ENCODE measurements at places on chromosomes 5 and 9.

GRCh38 chr5:102547141-102548035 lies 48.6 kb upstream of the SLCO6A1 start:
- DNase-seq: no peak

DNA sequence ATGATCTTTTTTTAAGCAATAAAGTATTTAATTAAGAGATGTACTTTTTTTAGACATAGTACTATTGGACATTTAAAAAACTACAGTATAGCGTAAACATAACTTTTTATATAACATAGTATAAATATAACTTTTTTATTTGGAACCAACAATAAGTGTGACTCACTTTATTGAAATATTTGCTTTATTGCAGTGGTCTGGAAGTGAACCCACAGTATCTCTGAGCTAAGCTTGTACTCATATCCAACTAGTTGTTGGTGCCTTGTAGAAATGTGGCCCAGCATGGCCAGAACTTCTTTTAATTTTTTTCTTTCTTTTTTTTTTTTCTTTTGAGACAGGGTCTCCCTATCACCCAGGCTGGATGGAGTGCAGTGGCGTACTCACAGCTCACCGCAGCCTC lies 61.5 kb upstream of the GALNT10 start:
- DNase-seq: no peak

DNA sequence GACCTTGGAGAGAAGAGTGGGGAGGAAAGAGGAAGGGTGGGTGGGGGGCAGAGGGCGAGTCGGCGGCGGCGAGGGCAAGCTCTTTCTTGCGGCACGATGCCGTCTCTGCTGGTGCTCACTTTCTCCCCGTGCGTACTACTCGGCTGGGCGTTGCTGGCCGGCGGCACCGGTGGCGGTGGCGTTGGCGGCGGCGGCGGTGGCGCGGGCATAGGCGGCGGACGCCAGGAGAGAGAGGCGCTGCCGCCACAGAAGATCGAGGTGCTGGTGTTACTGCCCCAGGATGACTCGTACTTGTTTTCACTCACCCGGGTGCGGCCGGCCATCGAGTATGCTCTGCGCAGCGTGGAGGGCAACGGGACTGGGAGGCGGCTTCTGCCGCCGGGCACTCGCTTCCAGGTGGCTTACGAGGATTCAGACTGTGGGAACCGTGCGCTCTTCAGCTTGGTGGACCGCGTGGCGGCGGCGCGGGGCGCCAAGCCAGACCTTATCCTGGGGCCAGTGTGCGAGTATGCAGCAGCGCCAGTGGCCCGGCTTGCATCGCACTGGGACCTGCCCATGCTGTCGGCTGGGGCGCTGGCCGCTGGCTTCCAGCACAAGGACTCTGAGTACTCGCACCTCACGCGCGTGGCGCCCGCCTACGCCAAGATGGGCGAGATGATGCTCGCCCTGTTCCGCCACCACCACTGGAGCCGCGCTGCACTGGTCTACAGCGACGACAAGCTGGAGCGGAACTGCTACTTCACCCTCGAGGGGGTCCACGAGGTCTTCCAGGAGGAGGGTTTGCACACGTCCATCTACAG lies 760 bp downstream of the NPR3 start:
- no peak for DNase-seq

GRCh38 chr5:25334350-25334749 lies 689.6 kb upstream of the CDH10 start:
- no peak for DNase-seq

GRCh38 chr5:149175346-149176105 lies 34.2 kb downstream of the ABLIM3 start:
- no peak for DNase-seq

DNA sequence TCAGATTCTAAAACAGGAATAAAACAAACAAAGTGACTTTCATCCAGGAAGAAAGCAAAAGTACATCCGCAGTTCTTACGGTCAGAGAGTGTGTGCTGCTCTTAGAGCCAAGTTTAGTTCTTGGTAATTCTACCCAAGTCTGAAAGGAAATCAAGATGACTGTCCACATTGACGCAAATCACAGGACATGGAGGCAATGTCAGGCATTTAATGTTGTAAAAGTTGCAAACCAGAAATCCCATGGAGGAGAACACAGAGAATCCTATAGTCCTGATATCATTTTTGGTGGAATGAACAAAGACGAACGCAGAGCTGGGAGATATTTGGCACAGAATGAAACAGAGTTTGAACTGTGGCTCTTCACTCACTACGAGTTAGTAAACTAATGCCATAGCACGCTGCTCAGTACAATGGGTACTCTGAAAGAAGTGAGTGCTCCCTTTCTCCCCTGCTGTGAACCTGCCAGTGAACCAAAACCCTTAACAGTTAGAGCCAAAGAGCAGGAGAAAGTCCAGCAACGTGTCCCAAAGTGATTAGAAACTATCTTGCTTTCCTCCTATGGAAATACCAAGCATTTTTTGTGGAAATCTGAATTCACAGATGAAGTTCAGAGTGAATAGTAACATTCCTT lies 74.3 kb downstream of the MUSK start:
- no peak for DNase-seq

- DNase-seq: no peak
Observed at GRCh38 chr9:16361939-16362338, 508.5 kb downstream of the BNC2 start.

- no peak for DNase-seq
Observed at GRCh38 chr5:80070338-80071056, 35.3 kb downstream of the THBS4 start.

GRCh38 chr5:1497795-1498622 lies 25.8 kb downstream of the LPCAT1 start:
- no peak for DNase-seq

GRCh38 chr9:33472881-33473615 lies 676 bp downstream of the NOL6 start:
- no peak for DNase-seq

DNA sequence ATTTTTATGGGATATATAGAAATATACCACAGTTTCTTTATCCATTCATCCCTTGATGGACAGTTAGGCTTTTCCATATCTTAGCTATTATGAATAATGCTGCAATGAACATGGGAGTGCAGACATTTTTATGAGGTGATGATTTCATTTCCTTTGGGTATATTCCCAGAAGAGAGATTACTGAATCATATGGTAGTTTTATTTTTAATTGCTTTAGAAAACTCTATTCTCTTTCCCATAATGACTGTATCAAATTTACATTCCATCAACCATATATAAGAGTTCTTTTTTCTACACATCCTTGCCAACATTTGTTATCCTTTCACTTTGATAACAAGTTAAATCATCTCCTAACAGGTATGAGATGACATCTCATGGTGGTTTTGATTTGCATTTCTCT lies 821.6 kb downstream of the TLE1 start:
- no peak for DNase-seq

GRCh38 chr5:39419796-39420195 lies 5.0 kb downstream of the DAB2 start:
- no peak for DNase-seq

GRCh38 chr9:68998812-68999211 lies 15.1 kb downstream of the PRKACG start:
- no peak for DNase-seq

DNA sequence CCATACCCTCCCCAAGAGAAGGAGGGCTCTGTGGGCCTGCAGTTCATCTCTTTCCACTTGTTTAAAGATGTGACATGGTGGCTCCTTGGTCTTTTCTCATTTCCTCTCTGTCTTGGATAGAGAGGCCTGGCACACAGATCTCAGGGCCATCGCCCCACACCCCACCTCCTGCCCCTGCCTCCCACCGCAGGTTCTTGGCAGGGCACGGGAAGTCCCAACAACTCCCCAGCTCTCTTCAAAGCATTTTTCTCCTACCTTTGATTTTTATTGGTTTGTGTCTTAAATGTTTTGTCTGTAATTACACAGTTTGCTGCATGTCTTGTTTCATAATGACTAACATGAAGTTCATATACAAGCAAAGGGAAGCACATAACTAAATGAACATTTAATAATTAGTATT lies 178.5 kb upstream of the MSX2 start:
- DNase-seq: no peak

DNA sequence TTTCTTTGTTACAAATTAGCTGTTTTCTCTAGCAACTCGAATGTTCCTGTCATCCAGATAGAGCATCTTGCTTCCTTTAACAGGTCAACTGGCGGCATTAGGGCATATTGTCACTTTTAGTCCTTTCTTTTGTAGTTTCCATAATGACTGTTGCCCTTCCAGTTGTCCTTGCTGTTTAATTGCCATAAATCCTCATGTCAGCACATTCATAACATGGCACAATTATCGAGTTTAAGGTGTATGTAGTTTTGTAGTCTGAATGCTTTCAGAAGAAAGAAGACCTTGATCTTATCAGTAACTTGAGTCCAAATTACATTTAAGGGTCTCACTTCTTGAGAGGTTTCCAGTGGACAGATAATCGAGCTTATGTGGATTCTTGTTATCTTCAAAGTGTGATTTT lies 161.7 kb upstream of the CDH12 start:
- no peak for DNase-seq

DNA sequence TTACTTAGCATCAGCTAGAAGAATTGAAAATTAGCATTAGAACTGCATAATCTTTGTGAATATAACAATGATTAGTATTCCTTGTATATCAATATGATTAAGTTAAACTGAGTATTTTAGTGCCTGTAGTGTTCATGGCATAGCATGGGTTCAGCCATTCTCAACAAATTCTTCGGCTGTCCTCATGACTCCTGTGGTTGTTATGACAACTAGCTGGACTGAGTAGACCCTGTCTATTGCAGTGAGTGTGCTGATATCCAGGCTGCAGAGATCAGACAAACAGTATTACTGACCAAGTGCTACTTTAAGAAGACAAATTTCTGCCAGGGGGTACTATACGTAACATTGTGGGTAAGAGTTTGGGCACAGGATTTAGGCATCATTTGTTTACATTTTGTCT lies 125.9 kb downstream of the NUDT12 start:
- DNase-seq: no peak

- DNase-seq: no peak
Observed at GRCh38 chr5:150345716-150346115, 11.8 kb upstream of the TCOF1 start.

DNA sequence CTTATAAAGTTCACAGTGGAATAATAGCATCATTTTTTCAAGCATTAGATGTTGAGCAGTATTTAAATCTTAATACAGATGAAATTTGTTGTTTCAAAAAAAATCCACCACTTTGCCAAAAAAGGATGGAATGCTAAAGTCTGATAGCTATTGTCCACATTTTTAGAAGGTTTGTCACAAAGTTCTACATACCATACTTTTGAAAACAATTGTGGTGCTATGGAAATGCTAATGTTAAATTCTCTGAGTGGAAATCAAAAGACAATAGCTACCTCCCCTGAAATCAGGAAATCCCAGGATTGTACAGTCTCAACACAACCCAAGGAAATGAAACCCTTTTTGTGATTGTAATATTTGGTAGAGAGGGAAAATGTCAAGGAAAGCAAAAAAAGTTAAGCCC lies 19.3 kb upstream of the GRAMD2B start:
- no peak for DNase-seq

- DNase-seq: no peak
Observed at GRCh38 chr5:179800696-179801201, 5.9 kb downstream of the MGAT4B start.

DNA sequence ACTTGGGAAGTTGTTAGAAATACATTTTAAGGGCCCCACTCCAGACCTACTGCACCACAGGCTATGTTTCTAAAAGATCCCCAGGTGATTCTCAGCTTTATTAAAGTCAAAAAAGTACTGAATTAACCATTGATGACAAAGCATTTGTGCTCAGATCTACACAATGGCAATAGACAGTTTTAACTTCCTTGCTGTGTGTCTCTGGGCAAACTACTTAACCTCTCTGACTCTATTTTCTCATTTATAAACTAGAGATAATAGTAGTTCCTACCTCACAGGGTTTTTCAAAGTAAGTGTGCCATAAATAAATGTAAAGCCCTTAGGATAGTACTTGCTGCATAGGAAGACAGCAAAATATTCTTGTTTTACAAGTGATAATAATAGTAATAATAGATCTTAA lies 66.3 kb downstream of the LIX1 start:
- no peak for DNase-seq

DNA sequence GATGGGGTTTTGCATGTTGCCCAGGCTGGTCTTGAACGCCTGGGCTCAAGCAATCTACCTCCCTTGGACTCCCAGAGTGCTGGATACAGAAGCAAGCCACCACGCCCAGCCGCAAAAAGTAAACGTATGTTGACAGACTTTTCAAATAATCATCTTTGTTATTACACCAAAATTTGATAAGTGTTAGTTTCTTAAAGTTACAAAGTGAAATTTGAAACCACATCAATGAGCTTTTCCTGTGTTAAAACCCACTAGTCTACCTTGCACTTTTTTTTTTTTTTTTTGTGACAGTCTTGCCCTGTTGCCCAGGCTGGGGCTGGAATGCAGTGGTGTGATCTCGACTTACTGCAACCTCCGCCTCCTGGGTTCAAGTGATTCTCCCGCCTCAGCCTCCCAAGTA lies 29.9 kb downstream of the SPACA9 start:
- DNase-seq: no peak
